ENCODE measurements at places on chromosomes 2 and 18.

DNA sequence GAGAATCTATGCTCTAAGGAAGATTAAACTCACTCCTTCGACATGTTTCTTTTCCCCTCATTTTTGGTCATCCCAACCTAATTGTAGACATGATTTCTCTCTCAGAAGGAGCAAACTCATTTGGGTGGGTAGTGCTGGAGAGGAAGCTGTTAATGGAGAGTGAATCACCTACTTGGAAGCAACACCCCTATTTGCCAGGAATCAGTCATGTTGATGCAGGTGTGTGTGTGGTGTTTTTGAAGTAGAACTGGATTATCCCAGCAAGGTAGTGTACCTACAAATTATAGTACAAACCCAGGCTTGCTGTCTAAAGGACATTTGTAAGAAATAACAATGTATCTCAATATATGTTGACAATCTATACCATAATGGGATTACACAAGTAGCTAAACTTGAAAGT is 186.4 kb downstream of the EPHA4 start:
- DNase-seq = no peak

DNA sequence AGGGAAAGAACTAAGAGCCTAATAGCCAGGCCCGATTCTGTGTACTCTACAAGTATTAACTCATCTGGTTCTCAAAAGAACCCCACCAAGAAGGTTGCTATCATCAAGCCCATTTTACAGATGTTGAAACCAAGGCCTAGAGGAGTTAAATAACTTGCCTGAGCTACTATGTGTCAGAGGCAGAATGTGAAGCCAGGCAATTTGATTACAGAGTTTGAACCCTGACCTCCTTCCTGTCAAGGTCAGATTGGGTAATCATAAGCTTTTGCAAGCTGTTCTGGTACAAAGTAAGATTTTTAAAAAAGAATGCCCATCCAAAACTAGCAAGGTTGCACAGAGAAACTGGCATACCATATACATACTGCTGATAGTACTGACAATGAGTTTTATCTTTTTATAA is 227.1 kb downstream of the HAUS1 start:
- no peak for DNase-seq

GRCh38 chr2:59182249-59182648 is 941.1 kb upstream of the FANCL start:
- DNase-seq = no peak

DNA sequence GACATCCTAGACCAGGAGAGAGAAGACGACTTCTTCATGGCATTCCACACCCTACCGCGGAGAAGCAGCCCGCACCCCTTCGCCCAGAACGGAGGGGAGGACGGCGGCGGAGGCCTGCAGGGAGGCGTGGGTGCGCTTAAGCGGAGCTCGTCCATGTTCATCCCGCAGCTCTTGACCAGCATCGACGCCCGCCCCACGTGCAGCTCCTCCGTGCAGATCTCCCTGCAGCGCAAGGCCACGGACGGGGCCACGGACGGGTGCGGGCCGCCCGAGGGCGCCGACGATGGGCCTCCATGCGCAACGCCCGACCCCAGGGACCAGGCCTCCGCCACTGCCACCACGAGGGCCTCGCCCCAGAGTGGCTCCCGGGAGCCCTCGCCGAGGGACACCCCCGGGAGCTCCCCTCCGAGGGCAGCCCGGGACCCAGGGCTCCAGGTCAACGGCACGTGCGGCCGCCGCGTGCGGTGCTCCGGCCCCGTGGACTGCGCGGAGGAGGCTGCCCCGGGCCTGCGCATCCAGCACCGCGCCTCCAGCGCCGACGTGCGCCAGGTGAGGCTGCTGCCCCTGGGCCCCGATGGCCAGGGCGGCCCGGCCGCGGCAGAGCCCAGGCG is 211.8 kb downstream of the NEDD4L start:
- no peak for DNase-seq

DNA sequence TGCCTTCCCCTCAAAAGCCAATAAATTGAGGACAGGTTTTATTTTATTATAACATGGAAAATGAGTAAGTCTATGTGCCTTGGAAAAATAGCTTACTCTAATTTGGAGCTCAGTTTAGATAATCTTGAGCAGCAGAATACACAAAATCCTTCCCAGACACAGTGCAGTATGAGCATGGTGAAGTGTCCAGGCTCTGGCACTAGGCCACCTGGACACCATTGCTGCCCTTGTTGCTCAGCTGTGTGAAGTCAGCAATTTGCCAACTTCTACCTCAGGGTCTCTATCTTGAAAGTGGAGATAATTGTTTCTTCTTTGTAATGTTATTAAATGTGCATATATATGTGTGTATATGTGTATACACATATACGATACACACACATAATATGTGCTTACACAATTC is 104.9 kb upstream of the CAVIN2 start:
- no peak for DNase-seq

GRCh38 chr2:168037778-168038177 is 209.6 kb downstream of the STK39 start:
- DNase-seq = no peak

DNA sequence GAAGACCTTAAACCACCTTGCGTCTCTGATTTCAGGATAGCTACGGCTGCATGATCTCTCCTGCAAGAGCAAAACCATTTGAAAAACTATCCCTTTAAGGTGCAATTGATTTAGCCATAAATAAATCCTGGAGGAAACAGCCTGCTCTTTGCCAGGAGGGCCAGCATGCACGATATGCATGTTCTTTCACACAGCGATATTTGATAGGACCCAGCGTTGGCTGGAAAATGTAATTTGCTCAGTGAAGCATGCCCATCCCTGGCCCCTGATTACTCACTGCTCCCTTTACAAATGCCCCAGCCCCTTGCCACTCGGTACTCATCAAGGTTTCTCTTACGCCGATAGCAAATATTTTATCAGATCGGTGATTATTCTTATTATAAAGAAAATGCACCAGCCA is 315.4 kb downstream of the CDH2 start:
- DNase-seq = no peak

- DNase-seq = peak; percentile 70
These were observed at the start of gene SH3RF3 for GRCh38 chr2:109128616-109129355. Gene SH3RF3, plus strand, starts transcription at chr2:109129205.

DNA sequence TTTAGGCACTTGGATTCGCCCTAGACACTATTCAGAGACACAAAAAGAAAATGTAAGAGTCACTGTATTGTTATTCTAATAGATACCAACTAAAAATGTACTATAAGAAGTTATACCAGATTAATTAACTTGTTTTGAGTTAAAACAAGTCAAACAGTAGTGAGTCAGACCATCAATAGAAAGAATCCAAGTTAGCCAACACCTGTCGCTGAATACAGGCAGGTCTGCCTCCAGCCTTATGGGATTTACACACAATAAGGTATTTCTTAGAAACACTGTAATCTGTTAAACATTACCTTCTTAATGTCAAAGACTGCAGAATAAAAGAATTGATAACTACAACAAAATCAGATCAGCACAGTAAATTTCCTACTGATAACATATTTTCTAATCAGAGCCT is 181.4 kb downstream of the DYM start:
- no peak for DNase-seq

DNA sequence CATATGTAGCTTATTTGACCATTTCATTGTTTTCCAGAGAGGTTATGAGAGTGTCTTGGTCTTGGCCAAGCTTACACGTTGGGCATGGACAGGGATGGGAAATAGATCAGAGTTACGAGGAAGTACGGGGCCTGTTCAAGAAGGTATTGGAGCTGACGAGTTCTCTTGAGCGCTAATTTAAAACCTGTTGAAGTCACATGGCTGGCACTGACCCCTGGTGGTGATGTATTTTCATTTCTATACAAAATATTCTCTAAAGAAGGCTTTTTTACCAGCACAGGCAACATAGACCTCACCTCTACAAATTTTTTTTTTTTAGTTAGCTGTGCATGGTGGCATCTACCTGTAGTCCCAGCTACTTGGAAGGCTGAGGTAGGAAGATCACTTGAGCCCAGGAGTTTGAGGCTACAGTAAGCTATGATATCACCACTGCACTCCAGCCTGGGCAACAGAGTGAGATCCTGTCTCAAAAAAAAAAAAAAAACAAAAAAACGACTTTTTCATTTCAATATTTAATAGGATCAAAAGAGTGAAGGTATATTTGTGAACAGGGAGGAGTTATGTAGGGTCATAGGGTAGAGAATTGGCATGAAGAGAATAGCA is 19.6 kb downstream of the UGP2 start:
- DNase-seq = peak; percentile 50

GRCh38 chr2:222835143-222835822 is 25.6 kb upstream of the ACSL3 start:
- no peak for DNase-seq

- DNase-seq = no peak
These were observed 37.1 kb upstream of the FEZ2 start for GRCh38 chr2:36634981-36635597.

- peak; percentile 77 for DNase-seq
These were observed 1.0 kb upstream of the LDLRAD4 start for GRCh38 chr18:13217466-13217961.

DNA sequence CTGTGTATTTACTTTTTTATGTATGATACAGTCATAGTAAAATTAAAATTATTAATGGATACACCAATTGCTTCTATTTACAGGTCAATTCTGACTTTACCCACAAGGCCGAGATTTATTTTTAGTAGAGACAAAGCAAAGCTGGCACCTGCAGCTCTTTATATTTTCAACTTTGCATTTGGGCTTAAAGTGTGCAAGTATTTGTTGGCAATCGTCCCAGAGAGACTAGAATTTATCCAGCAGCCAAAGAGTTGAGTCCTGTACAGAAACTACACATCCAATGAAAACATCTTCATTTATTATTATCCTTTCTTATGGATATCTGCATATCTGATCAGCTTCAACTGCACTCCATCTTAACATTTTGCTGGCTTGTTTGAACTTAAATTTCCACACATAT is 485.6 kb downstream of the SOX11 start:
- DNase-seq = no peak

DNA sequence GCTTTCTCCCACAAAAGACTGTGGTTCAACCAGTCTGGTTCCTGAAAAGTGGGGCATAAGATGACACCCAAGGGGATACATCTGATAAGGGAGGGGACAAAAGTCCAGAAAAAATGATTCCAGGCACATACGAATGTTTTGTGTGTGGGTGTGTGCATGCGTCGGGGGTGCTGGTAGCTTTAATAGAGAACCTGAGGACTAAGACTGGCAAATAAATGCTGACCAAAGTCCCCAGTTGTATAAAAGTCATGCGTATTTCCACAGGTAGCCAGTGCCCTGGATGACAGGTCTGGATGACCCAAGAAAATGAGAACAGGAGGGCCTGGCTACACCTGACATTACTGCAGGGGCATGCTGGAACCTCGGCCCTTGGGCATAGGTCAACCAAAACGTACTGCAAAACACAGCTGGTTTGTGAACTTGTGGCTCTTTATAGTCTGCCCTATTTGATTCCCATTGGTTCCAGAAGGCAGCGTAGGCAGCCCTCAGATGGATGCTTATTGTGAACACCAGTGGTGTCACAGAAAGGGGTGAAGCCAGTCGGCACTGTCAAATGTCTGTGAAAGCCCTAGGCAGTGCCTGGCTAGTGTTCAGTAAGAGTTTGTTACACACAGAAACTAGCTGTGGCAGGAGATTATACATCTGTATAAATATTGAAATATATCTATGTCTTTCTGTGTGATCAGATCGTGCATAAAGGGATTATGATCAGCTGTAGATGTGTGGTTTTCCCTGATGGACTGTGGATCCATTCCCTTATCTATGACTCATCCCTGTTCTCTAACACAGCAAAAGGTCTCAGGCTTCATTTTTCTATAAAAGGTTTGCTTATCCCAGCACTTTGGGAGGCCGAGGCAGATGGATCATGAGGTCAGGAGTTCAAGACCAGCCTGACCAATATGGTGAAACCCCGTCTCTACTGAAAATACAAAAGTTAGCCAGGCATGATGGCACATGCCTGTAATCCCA is 58.3 kb downstream of the INSIG2 start:
- no peak for DNase-seq

DNA sequence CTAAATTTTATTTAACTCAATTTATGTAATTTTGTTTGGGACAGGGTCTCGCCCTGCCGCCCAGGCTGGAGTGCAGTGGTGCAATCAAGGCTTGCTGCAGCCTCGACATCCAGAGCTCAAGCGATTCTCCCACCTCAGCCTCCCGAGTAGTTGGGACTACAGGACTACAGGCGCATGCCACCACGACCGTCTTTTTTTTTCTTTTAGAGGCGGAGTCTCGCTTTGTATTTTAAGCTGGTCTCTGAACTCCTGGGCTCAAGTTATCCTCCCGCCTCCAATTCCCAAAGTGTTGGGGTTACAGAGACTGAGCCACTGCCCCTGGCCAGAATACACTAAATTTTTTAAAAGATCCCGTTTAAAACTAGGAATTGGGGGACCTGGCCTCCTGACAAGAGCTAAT is 18.5 kb downstream of the WNT10A start:
- DNase-seq = no peak

DNA sequence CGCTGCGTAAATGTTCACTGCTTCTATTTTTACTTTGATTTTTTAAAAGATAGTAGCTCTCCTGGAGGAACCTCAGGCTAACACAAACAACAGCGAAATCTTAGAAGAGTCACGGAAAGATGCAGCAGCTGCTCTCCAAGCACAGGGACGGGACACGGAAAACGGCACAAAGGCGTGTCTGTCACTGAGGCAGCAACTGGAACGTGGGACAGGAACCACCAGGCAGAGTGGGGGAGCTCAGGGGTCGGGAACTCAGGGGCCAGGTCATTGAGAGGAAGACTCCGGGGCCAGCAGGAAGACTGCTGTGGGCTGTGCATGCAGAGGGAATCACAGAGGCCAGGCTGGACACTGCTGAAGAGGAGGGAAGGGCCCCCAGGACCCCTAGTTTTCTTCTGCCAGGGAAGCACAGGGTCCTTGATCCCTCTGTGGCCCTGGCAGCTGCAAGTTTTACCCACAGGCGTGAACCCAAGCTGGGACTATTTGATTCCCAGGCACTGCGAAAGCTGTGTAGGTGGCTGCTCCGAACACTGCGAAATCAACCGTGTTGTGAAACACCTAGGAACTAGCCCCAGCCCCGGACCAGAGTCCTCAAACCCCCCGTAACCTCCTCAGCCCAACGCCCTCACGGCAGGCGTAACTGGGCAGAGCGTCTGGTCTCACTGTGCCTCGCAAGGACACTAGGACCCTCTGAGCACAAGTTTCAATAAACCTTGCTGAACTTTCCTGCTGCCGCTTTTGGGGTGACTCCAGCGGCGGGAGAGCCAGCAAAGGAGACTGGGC is 263.0 kb downstream of the EIPR1 start:
- no peak for DNase-seq

DNA sequence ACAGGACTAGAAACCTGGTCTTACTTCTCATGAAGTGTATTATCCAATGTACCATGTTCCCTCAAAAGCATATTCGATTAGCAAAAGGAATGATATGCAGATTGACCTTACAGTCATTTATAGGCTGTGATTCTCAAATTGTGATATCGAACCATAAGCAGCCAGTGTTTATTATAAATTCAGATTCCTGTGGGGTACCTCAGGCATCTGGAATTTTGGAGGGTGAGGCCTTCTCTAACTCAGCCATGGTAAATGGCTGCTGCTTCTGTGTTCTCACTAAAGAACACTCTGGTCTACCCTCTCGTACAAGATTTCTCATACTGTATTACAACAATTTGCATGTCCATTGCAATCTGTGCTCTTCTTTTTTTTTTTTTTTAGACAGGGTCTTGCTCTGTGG is 84.5 kb downstream of the PRPF40A start:
- DNase-seq = no peak

- DNase-seq = peak; percentile 84
These were observed 8.6 kb downstream of the HS1BP3 start for GRCh38 chr2:20642055-20642971.

GRCh38 chr2:99096728-99097127 is 44.8 kb upstream of the C2orf15 start:
- no peak for DNase-seq

- DNase-seq = no peak
These were observed 15.5 kb downstream of the KLF7 start for GRCh38 chr2:207150284-207150683.
